Stimulated activated CD8-positive, alpha-beta memory T cell treated with anti-CD3 and anti-CD28 coated beads, Interleukin-12 subunit alpha, Interleukin-12 subunit beta, amount 100 ng/mL, for 4 hours (primary cell): ENCODE measurements at places on chromosomes 2 and 18.

- DNase-seq = no peak
Measured at GRCh38 chr2:236036045-236036444, 132.1 kb downstream of the GBX2 start.

DNA sequence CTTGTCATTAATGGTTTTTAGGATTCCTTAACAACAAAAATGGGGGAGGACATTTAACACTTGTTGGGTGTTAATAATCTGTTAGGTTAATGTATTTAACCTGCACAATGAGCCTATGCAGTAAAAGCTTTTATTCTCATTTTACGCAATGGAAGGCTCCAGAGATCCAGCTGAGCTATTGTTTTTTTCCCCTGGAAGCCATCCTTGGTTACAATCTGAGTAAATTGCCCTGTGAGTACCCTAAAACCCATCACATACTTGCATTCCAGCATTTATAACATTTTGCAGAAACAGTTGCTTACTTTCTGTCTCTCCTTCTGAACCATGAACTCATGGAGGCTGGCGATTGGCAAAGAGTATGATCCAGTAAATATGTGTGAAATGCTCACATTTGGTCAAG is 30.2 kb upstream of the DOCK10 start:
- no peak for DNase-seq

DNA sequence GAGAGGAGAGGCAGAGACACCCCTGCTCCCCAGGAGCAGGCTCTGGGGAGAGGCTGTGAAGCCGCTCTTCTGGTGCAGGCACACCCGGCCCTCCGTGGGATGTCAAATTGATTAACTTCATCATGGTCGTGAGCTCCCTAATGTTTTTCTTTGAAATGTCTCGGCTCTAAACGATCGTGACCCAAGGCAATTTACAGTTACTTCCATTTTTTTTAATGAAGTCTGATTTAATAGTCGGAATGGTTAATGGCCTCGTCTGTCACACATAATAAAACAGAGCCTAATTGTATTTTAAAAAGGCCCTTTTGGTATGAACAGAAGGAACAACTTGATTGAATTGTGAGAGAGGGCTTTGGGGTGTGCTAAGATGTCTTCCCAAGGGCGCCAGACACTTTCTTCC is 130.2 kb downstream of the SMAD2 start:
- no peak for DNase-seq

- no peak for DNase-seq
Measured at GRCh38 chr2:133849341-133849740, 281.1 kb upstream of the NCKAP5 start.

DNA sequence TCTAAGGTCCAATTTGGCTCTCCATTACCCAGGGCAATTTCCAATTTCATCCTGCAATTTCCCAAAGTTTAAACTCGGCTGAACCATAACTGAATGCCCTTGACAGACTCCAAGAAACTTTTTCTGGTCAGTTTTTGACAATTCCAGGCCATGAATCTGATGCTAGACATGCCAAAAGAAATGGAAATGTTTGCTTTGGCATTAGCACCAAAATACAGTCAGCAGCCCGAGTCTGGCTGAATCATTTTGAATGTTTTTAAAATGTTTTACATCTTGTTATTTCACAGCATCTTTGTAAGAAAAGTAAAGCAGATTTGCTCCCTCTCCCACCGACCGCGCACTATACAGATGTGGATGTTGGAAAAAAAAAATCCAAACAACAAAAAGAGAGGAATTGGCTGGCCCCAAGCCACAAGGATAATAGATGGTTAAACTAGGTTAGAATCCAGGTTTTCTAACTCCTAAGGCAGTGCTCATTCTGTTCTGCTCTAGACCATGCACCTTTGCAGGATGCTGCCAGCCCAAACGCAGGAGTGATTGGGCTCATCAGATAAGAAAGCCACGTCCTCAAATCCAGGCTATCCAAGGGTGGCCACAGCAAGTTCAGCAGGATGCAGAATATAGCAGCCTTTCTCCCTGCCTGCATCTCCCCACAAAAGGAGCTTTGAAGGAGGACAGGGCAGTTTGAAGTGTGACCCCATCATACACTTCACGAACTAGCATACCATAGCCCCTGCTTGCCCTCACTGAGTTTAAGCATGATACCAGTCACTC is 167.5 kb downstream of the ALK start:
- no peak for DNase-seq

- no peak for DNase-seq
Measured at GRCh38 chr2:242065426-242065825, 195.9 kb downstream of the RTP5 start.

GRCh38 chr2:34529965-34530364 is 930.9 kb upstream of the FAM98A start:
- no peak for DNase-seq

DNA sequence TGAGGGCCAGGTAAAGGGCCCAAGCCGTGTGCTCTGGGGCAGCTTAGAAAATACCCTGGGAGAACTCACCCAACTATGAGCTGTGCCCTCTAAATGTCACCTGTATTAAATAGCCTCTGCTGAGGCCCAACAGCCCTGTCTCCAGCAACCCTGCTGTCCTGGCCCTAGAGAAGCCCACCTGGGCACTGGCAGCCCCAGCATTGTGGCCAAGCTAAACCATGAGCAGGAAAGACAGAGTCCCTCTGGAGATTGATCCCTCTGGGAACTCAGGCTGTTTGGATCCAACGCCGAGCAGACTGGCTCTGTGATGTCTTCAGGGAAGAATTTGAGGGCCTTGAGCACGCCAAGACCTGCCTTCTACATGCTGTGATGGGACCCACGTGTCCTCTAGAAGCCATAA is 126.5 kb downstream of the TTC32 start:
- DNase-seq = no peak

GRCh38 chr2:10717628-10718027 is 3.8 kb upstream of the ATP6V1C2 start:
- no peak for DNase-seq

- DNase-seq = no peak
Measured at GRCh38 chr2:66915237-66915636, 480.3 kb downstream of the MEIS1 start.

- DNase-seq = no peak
Measured at GRCh38 chr2:166341426-166341825, 34.3 kb downstream of the SCN9A start.
